ENCODE measurements at places on chromosomes 6 and 20.
A peak's percentile ranks its signal among the peaks of the same experiment; 100 is the strongest.

DNA sequence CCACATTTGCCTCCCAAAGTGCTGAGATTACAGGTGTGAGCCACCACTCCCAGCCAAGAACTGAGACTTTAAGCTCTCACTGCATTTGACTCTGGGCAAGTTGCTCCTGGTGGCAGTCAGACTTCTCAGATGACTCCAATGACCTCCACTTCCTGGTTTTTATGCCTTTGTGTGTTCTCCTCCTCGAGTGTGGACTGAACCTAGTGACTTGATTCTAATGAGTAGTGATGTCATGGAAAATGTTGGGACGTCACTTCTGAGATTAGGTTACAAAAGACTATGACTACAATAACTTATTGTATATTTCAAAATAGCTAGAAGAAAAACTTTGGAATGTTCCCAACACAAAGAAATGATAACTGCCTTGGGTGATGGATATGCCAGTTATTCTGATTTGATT is 12.0 kb downstream of the SPINT3 start:
- H3K4me1 ChIP-seq, result peaks cover 13% of the 10 kb centered on the region
- DNase-seq, result no peak
- no peak overlapping the region for H3K4me3 ChIP-seq
- H3K27me3 ChIP-seq, result peaks cover 72% of the 10 kb centered on the region

DNA sequence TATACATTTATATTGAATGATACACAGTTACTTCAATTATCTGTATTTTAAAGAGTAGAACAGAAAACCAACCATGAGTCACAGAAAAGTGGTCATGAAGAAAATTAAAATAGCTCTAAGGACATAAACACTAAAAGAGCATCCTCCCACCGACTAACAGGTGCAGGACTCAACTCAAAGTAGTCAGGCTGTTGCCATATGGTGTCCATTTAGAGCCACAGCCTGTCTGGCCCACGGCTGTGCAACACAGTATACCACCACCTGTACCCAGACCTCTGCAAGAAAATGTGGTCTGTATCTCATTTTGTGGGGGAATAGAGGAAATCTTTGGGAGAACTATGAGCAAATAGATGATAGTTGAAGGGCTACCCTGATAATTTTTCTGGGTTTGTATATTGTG is 449.8 kb upstream of the RNF217 start:
- no peaks in the 10 kb centered on the region for H3K36me3 ChIP-seq
- H3K27me3 ChIP-seq, result no peaks in the 10 kb centered on the region
- no peaks in the 10 kb centered on the region for H3K4me1 ChIP-seq
- no peak overlapping the region for H3K27ac ChIP-seq
- H3K4me3 ChIP-seq, result no peak overlapping the region

GRCh38 chr6:133093956-133094355 is 147.2 kb upstream of the EYA4 start:
- no peak overlapping the region for H3K27ac ChIP-seq
- H3K27me3 ChIP-seq, result no peaks in the 10 kb centered on the region
- no peak for DNase-seq
- no peaks in the 10 kb centered on the region for H3K36me3 ChIP-seq
- H3K4me1 ChIP-seq, result no peaks in the 10 kb centered on the region
- no peak overlapping the region for H3K4me3 ChIP-seq

DNA sequence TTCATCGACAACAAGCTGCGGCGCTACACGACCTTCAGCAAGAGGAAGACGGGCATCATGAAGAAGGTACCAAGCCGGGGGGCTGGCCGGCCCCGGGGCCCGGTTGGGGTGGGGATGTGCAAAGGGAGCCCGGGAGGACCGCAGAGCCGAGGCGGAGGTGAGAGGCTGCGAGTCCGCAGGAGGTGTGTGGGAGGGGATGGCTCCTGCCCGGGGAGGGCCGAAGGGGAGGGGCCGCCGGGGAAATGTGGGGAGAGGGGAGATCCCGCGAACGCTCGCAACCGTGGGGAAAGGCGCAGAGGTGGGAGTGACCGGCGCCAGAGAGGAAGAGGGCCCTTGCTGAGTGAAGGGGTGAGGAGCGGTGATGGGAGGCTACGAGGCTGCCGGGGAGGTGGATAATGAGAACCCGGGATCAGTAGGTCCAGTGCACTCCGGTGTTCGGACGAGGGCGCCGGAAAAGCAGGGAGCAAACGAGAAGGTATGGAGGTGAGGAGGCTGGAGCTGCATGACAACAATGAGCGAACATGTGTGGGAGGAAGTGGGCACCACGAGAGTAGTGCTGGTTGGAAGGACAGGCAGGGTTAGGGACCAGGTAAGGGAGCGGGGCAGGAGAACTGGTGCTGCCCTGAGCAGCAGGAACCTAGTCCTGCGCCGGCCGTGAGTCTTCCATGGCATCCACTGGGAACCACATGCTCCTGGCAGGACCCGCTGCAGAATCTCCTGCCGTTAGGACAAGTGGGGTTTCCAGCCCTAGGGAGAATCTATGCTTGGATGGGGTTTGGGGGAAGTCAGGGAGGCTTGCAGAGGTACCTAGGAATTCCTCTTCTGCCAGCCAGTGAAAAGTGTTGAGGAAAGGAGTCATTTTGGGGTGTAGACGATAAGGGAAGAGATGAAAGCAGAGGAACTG is 1.3 kb downstream of the SRF start:
- peak; percentile 75 for DNase-seq
- peak overlapping the region; percentile 88 for H3K27ac ChIP-seq
- H3K4me1 ChIP-seq, result peaks cover 48% of the 10 kb centered on the region
- no peaks in the 10 kb centered on the region for H3K27me3 ChIP-seq
- H3K4me3 ChIP-seq, result peak overlapping the region; percentile 90

DNA sequence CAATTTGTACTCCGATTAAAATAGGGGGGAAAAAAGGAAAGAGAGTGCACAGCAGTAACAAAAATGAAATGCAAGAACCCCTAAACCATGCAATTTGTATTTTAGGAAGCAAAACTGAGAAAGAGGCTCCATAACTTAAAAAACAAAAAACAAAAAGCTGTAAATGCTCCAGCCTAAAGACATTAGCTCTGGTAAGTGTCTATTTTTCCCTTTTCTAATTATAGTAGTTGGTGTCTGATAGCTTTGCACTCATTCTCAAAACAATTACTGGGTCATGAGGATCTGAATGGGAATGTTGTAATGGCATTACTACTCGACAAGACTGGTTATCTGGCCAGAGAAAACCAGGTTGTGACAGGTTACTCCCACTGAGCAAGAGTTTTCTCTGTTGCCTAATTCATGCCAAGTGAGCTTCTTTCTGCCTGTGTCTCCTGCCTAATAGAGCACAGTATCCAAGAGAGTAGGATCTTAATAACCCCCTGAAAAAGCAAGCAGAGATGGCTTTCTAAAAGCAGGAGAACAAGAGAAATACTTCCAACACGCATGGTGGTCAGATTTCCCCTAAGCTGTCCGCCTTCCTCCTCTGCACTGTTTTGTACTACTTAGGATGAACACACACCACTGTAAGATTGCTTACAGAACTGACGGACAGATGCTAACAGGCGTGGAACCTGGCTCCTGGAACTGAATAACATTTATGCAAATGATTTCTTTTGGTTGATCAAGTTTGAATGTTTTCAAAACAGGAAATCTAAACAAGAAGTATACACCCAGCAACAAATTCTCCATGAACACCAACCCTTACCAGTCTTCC is 86.4 kb downstream of the FKBP5 start:
- no peaks in the 10 kb centered on the region for H3K27me3 ChIP-seq
- H3K4me3 ChIP-seq, result peak overlapping the region; percentile 58
- no peak for DNase-seq
- H3K36me3 ChIP-seq, result peaks cover 62% of the 10 kb centered on the region
- H3K27ac ChIP-seq, result peak overlapping the region; percentile 79

- H3K4me3 ChIP-seq, result no peak overlapping the region
- H3K27me3 ChIP-seq, result no peaks in the 10 kb centered on the region
- no peaks in the 10 kb centered on the region for H3K36me3 ChIP-seq
- no peak overlapping the region for H3K27ac ChIP-seq
Observed at GRCh38 chr20:6693178-6693807, 74.2 kb upstream of the BMP2 start.

GRCh38 chr6:165726965-165727381 is 63.9 kb upstream of the PDE10A start:
- DNase-seq, result no peak
- no peaks in the 10 kb centered on the region for H3K4me1 ChIP-seq
- H3K27me3 ChIP-seq, result peaks cover 2% of the 10 kb centered on the region
- H3K27ac ChIP-seq, result no peak overlapping the region

DNA sequence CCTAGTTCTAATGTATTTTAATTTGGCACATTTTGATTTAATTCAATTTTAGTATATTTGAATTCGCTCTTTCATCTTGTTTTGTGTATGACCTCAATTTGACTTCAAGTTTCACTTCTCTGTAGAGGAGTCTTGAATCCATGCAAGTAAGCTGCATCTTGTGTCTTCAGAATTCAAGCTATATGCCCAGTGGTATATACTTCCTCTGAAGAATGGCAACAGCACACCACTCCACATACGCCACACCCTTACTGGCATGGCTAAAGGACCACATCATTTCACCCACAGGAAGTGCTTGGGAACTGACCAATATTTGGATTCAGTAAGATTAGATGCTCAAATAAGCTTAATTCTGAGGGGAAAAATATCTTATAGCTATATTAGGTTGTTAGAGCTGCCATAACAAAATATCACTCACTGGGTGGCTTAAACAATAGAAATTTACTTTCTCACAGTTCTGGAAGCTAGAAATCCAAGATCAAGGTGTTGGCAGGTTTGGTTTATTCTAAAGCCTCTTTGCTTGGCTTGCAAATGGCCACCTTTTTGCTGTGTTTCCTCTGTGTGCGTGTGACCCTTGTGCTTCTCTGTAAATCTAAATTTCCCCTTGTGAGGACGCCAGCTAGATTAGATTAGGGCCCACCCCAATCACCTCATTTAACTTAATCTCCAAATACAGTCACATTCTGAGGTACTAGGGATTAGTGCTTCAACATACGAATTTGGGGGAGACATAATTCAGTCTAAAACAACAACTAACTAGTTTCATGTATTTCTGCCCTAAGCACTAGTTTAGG is 2.8 kb upstream of the ASF1A start:
- peak overlapping the region; percentile 94 for H3K4me3 ChIP-seq
- peaks cover 42% of the 10 kb centered on the region for H3K36me3 ChIP-seq
- H3K27me3 ChIP-seq, result no peaks in the 10 kb centered on the region
- H3K4me1 ChIP-seq, result peaks cover 63% of the 10 kb centered on the region

GRCh38 chr6:12293931-12294807 is 4.0 kb downstream of the EDN1 start:
- H3K4me3 ChIP-seq, result no peak overlapping the region
- no peaks in the 10 kb centered on the region for H3K36me3 ChIP-seq
- peaks cover 18% of the 10 kb centered on the region for H3K4me1 ChIP-seq
- H3K27me3 ChIP-seq, result peaks cover 44% of the 10 kb centered on the region

- no peak overlapping the region for H3K27ac ChIP-seq
- no peak overlapping the region for H3K4me3 ChIP-seq
- no peak for DNase-seq
Observed at GRCh38 chr6:125439512-125439911, 137.7 kb upstream of the HDDC2 start.

- DNase-seq, result peak; percentile 32
- H3K27ac ChIP-seq, result peak overlapping the region; percentile 99
- peaks cover 39% of the 10 kb centered on the region for H3K4me1 ChIP-seq
- peak overlapping the region; percentile 94 for H3K4me3 ChIP-seq
- H3K36me3 ChIP-seq, result peaks cover 45% of the 10 kb centered on the region
Observed at GRCh38 chr6:44386929-44387345, 569 bp upstream of the CDC5L start.

DNA sequence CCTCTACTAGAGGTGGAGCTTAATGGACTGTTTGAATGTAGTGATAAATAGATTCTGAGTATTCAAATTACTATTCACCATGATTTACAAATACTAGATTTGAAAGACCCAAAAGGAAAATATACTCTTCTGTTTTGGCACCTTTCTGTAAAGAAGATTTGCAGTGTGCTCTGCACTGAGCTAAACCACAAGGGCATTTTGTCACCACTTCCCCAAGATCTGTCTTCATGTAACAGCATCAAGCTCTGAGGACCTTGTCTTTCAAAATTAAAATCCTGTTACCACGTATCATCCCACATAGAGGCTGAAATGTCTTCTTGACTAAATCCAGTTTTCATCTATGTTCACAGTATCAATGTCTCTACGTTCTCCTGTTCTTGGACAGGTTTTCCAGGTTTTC is 3.3 kb upstream of the PGK2 start:
- DNase-seq, result no peak
- H3K27ac ChIP-seq, result no peak overlapping the region
- no peak overlapping the region for H3K4me3 ChIP-seq
- H3K4me1 ChIP-seq, result no peaks in the 10 kb centered on the region
- no peaks in the 10 kb centered on the region for H3K36me3 ChIP-seq

- H3K4me1 ChIP-seq, result no peaks in the 10 kb centered on the region
- no peak overlapping the region for H3K4me3 ChIP-seq
- no peak for DNase-seq
- no peaks in the 10 kb centered on the region for H3K27me3 ChIP-seq
- no peak overlapping the region for H3K27ac ChIP-seq
- no peaks in the 10 kb centered on the region for H3K36me3 ChIP-seq
Observed at GRCh38 chr6:94099072-94099471, 679.7 kb upstream of the EPHA7 start.

DNA sequence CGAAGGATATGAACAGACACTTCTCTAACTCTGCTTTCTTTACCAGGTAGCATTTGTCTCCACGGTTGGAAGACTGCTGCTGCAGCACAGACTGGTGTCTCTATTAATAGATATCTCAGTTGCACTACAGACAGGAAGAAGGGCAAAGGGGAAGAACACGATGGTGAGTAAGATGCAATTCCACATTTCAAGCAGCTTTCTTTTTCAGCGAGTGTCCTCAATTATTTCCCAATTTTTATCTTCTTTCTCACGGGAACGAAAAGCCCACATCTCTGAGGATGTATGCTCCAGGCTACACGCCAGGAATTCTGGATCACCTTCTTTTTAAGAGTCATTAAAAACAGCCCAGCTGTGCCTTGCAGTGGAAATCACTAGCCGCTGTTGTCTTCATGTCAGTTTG is 311.6 kb upstream of the ECI2 start:
- no peaks in the 10 kb centered on the region for H3K36me3 ChIP-seq
- H3K4me3 ChIP-seq, result no peak overlapping the region
- H3K27me3 ChIP-seq, result peaks cover 26% of the 10 kb centered on the region
- no peak for DNase-seq
- H3K27ac ChIP-seq, result no peak overlapping the region

DNA sequence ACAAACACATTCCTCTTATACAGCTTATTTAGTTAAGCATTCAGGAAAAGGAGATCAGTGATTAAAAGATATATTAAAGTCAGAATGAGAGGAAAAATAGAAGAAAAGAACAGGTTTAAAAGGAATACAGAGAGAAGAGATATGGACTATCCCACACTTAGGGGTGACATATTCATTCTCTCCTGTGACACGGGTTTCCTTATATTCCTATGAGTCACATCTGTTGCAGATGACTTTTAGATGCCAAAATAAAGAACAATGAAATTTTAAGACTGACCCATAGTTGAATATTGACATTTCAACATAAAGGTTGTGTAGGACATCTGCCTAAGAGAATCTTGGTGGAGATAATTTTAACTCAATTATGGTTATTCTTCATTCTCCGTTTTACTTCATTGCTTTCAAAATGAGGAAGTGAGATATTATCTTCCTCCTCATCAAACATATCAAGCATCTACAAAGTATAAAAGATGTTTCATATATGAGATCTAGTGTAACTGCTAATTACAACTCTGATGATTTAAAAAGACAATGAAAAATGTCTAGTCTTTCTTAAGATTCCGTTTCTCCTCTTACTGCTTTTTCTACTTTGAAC is 1336.7 kb upstream of the CITED2 start:
- H3K36me3 ChIP-seq, result no peaks in the 10 kb centered on the region
- H3K27ac ChIP-seq, result no peak overlapping the region
- no peak for DNase-seq
- H3K4me1 ChIP-seq, result no peaks in the 10 kb centered on the region

- no peak overlapping the region for H3K27ac ChIP-seq
- no peak for DNase-seq
- peaks cover 70% of the 10 kb centered on the region for H3K27me3 ChIP-seq
Observed at GRCh38 chr6:34152042-34152524, 6.2 kb upstream of the GRM4 start.

Data from activated T-cell treated with anti-CD3 and anti-CD28 coated beads, Interleukin-2, amount 50 U/mL, for 24 hours (primary cell).